COR-L47 (cell line): ENCODE measurements at places on chromosomes 7 and 10.

- DNase-seq: peak; percentile 79
Observed at GRCh38 chr7:23546897-23547572, 15.3 kb upstream of the TRA2A start.

DNA sequence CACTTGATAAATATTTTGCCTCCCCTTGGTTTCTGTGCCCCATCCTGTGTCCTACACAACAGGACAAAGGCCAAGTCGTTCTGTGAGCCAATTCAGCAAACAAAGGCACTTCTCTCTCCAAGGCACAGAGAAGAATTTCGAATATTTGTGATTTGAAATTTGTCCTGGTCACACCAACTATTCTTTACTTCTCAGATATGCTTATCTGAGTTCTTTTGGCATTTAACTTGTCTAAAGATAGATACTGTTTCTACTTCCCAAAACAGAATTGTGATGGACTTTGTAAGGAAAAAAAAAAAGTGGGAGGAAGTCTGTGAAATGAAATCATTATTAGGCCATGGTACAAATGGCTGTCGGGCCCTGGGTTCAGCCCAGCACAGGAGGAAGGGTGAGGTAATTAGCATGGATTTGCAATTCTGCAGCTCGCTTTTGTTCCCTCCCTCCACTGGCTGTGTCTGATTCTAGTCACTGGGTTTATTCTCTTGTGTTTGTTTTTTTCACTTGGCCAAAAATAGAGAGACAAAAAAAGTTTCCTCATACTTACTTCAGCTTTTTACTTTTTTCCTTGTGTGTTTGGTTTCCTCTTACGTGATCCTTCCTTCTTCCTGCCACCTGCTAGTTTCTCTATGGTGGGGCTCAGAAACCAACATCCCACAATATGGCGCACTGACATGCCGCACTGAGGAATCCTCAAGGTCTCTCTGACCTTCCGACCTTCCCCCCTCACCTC is 108.2 kb upstream of the MKLN1 start:
- DNase-seq: no peak

- no peak for DNase-seq
Observed at GRCh38 chr10:129025787-129026186, 441.3 kb upstream of the MGMT start.

GRCh38 chr7:13279854-13280435 is 592.5 kb downstream of the ARL4A start:
- peak; percentile 59 for DNase-seq

- DNase-seq: no peak
Observed at GRCh38 chr10:74024600-74024999, 26.7 kb downstream of the VCL start.

GRCh38 chr10:43671659-43672531 is 23.2 kb upstream of the ZNF32 start:
- no peak for DNase-seq

GRCh38 chr7:158289761-158290523 is 297.7 kb downstream of the PTPRN2 start:
- no peak for DNase-seq

GRCh38 chr7:24384362-24385030 is 100.5 kb downstream of the NPY start:
- DNase-seq: no peak

- DNase-seq: no peak
Observed at GRCh38 chr7:17802056-17802455, 138.2 kb downstream of the SNX13 start.

GRCh38 chr7:46739518-46740234 is 818.6 kb upstream of the IGFBP3 start:
- DNase-seq: no peak

DNA sequence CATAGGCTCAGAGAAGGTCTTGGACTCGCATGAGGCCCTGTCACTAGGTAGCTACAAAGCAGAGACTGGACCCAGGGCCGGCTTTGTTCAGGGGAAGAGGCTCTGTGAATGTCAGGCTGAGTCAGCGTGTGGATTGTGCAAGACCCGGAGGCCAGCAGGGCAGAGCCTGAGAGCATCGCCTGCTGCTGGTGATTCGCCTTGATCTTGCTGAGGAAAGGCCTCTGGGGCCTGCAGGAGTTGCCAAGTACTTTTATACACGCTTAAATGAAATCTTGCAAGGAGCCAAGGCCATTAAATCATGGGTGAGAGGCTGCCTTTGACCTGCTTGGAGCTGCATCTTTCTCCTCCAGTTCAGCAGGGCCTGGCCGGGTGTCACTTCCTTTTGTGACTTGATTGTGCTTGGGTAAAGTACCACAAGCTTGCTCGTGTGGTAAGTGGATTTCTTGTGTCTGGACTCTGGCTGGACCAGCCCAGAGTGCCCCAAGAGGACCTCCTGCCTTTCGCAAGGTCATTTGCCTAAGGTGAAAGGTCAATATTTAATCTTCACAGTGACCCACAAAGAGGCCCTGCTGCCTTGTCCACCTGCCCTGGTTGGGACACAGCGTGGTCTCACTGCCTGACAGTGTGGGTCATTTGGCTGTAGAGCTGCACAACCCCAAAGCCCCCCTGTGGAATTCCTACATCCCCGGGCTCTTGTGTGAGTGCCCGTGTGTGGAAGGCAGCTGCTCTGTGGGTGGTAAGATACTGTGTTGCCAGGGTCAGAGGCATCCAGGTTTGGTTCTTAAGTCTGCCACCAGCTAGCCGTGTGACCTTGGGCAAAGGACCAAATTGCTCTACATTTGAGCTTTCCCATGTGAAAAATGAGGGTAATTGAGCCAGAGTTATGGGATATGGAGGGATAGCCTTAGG is 38.6 kb upstream of the SH2D4B start:
- DNase-seq: no peak

DNA sequence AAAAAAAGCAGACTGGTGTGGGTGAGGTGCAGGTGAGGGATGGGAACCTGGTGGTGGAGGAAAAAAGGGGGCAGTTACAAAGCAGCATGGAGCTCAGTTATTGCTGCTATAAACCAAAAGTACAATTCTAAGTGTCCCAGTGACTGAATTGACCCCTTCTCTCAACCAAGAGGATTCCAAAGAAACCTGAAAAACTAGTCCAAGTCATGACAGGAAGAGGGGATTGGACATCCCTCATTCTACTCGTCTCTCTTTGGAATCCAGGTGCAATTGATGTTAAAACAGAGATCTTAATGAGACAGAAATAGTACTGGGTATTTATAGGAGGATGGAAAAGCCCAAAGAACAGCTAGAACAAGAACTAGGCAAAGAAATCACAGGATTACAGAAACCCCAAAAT is 322.3 kb upstream of the IGFBP3 start:
- no peak for DNase-seq

- DNase-seq: no peak
Observed at GRCh38 chr10:132210766-132211165, 24.0 kb downstream of the DPYSL4 start.

DNA sequence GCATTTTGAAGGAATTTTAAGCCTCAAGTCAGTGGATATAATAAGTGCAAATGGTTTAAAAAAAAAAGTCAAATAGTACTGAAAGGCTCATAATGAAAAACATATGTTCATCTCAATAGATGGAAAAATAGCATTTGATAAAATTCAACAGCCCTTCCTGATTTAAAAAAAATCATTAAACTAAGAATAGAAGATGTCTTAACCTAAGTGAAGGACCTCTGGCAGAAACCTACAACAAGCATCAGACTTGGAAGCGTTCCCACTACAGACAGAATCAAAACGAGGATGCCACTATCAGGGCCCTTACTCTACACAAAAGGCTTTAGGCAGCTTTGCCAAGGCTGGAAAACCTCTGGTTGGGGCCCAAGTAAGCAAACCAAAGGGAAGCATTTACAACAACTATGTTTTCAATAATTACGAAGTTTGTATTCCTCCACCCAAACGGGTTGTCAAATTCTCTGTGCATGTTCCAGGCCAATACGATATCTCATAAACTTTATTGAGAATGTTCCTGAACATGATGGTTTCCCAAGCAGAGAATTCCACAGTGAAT is 45.1 kb downstream of the CYTH3 start:
- DNase-seq: peak; percentile 5

GRCh38 chr7:17466216-17466615 is 167.8 kb downstream of the AHR start:
- DNase-seq: no peak

DNA sequence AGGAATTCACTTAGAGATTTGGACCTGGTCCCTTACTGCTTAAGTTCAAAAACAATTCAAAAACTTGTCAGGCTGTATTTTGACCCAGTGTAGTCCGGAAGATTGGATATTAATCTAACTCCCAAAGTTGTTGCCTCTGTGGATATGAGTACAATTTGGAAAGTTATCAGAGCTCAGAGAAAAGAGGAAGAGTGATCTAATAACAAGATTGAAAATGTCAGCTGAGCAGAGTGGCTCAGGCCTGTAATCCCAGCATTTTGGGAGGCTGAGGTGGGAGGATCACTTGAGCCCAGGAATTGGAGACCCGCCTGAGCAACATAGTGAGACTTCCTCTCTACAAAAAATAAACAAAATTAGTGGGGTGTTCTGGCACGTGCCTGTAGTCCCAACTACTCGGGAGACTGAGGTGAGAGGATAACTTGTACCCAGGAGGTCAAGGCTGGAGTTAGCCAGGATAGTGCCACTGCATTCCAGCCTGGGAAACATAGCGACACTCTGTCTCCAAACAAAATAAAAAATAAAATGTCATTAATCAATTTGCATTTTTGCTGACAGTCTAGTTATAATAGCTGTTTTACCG is 3.2 kb upstream of the ASCC1 start:
- no peak for DNase-seq

- DNase-seq: no peak
Observed at GRCh38 chr7:107951896-107952295, 51.1 kb downstream of the LAMB1 start.

GRCh38 chr10:5532307-5532605 is 7.5 kb downstream of the CALML3 start:
- no peak for DNase-seq

DNA sequence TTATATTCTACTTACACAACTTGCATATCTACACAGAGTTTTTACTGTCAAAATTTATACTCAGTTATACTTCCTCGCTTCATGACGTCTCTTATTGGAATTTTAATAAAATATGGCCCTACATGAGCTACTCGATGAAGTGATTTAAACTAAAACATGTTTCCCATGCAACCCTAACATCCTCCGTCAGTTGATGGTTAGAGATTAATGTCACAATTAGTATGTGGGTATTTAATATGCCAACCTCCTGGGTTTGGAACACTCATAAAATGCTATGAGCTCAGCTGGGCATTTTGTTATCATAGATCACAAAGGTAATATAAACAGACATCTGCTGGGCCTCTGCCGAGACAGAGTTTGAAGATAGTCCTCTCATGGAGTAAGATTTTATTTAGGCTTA is 66.5 kb downstream of the GNAT3 start:
- DNase-seq: no peak

- peak; percentile 53 for DNase-seq
Observed at GRCh38 chr7:128093614-128094570, 62.7 kb upstream of the LRRC4 start.
